ENCODE measurements at places on chromosomes 1 and 21.
A peak's percentile ranks its signal among the peaks of the same experiment; 100 is the strongest.

GRCh38 chr21:37805266-37805665, 111.0 kb downstream of the KCNJ6 start:
- DNase-seq: no peak
- H3K4me3 ChIP-seq: no peak overlapping the region
- no peaks in the 10 kb centered on the region for H3K36me3 ChIP-seq

- no peaks in the 10 kb centered on the region for H3K27me3 ChIP-seq
- DNase-seq: peak; percentile 82
- H3K36me3 ChIP-seq: no peaks in the 10 kb centered on the region
- H3K4me3 ChIP-seq: no peak overlapping the region
- H3K4me1 ChIP-seq: no peaks in the 10 kb centered on the region
Measured at GRCh38 chr1:207925210-207925609, 14.3 kb upstream of the CD34 start.

DNA sequence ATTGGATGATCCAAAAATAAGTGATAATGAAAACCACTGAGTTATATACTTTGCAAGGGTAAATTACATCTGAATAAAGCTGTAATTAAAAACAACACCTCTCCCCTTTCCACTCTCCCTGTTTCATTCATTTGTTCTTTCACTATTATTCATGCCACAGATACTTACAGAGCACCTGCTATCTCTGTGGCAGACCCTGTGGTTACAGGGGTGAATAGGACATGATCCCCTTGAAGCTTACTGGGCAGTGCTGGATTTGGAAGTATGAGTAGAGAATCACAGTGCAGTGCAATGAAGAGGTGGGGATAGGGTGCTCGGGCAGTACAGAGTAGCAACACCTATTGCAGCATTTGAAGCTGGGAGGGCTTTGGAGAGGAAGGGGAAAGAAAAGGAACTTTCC, 21.7 kb downstream of the ARV1 start:
- H3K4me3 ChIP-seq: no peak overlapping the region
- no peaks in the 10 kb centered on the region for H3K4me1 ChIP-seq
- H3K27ac ChIP-seq: no peak overlapping the region
- peaks cover 12% of the 10 kb centered on the region for H3K36me3 ChIP-seq

DNA sequence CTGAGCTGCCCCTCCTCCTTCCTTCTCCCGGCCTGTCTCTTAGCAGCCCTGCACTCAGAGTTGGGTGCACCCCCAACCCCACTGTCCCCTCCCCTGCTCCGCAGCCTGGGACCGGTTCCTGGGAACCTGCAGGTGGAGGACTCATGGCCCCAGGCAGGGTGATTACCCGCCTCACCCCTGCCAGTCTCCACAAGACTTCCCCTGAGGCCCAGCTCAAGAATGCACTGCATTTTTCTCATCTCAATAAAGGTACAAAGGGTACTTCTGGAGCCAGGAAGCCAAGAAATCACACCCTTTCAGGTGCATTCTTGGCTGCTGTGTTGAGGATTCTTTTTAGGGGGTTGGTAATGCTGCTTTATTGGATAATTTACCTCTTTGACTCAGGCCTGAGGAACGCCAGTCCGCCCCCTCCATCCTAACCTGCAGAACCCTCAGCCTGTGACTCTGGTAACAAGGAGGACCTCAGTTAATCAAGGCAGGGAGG, 126.3 kb upstream of the TMPRSS2 start:
- H3K4me1 ChIP-seq: no peaks in the 10 kb centered on the region
- no peak for DNase-seq
- H3K4me3 ChIP-seq: no peak overlapping the region
- no peaks in the 10 kb centered on the region for H3K27me3 ChIP-seq
- H3K36me3 ChIP-seq: no peaks in the 10 kb centered on the region
- peak overlapping the region; percentile 78 for H3K27ac ChIP-seq

GRCh38 chr1:102853136-102853535, 255.2 kb downstream of the COL11A1 start:
- H3K4me1 ChIP-seq: no peaks in the 10 kb centered on the region
- H3K4me3 ChIP-seq: no peak overlapping the region
- H3K27ac ChIP-seq: no peak overlapping the region
- H3K27me3 ChIP-seq: no peaks in the 10 kb centered on the region
- H3K36me3 ChIP-seq: no peaks in the 10 kb centered on the region

- DNase-seq: no peak
- no peaks in the 10 kb centered on the region for H3K27me3 ChIP-seq
- no peak overlapping the region for H3K27ac ChIP-seq
- no peaks in the 10 kb centered on the region for H3K4me1 ChIP-seq
Measured at GRCh38 chr1:198444792-198445191, 95.7 kb downstream of the ATP6V1G3 start.

DNA sequence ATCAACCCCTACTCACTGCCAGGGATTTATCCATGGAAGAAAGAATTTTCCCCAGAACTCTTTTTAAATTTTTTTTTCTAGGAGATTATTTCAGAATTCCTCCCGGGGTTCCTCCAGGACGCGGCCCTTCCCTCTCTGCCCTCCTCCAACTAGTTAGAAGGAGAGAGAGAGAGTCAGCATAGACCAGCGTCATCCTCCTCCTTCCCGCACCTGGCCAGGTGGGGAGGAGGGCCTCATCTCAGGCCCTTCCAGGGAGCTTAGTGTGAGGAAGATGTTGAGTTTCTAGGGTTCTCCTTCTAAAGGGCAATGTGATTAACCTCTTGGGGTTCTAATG, 63.6 kb downstream of the CDK18 start:
- no peaks in the 10 kb centered on the region for H3K4me1 ChIP-seq
- no peak overlapping the region for H3K4me3 ChIP-seq
- H3K27ac ChIP-seq: no peak overlapping the region
- DNase-seq: no peak
- H3K27me3 ChIP-seq: no peaks in the 10 kb centered on the region

GRCh38 chr1:201385299-201385891, 7.9 kb upstream of the TNNT2 start:
- H3K36me3 ChIP-seq: no peaks in the 10 kb centered on the region
- H3K27ac ChIP-seq: no peak overlapping the region
- H3K27me3 ChIP-seq: no peaks in the 10 kb centered on the region
- H3K4me1 ChIP-seq: no peaks in the 10 kb centered on the region

DNA sequence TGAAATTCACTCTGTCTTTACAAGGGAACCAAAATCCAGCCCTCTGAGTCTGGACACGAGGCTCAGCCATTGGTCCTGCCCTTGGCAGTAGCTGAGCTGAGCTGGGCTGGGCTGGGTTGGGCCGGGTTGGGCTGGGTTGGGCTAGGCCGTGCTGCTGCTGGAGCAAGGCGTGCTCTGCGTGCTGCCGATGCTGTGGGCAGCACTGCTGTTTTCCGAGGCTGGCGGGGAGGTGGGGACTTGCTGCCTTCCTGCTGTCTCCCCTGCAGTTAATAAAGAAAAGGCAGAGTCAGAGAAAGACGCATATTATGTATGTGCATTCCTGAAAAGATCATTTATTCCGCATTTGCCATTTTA, 182.9 kb downstream of the CDC7 start:
- H3K36me3 ChIP-seq: no peaks in the 10 kb centered on the region
- H3K4me1 ChIP-seq: no peaks in the 10 kb centered on the region
- no peak overlapping the region for H3K4me3 ChIP-seq
- H3K27me3 ChIP-seq: no peaks in the 10 kb centered on the region

- peaks cover 15% of the 10 kb centered on the region for H3K4me1 ChIP-seq
- H3K4me3 ChIP-seq: no peak overlapping the region
Measured at GRCh38 chr1:205287767-205288559, 33.6 kb downstream of the NUAK2 start.

DNA sequence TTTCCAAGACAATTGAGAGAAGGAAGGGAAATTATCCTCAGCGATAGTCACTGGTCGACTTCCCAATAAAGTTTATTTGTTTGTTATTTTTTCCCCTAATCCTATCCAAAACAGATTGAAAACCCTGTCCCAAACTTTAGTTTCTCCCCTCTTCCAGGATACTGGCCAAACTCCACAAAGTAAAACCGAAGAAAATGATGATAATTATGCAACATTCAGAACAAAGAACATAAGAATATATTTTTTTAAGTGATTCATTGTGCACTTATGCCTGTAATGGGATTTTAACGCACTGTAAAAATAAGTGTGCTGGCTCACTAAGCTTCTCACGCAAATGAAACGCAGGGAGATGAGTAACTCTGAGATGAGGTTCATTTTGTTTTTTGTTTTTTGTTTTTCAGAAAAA, 6.0 kb downstream of the GLIS1 start:
- DNase-seq: no peak

GRCh38 chr1:46490656-46491442, 1.2 kb downstream of the DMBX1 start:
- no peak overlapping the region for H3K27ac ChIP-seq
- no peaks in the 10 kb centered on the region for H3K36me3 ChIP-seq
- H3K4me1 ChIP-seq: peaks cover 12% of the 10 kb centered on the region

- no peaks in the 10 kb centered on the region for H3K36me3 ChIP-seq
- H3K4me3 ChIP-seq: no peak overlapping the region
- no peaks in the 10 kb centered on the region for H3K27me3 ChIP-seq
- DNase-seq: no peak
Measured at GRCh38 chr1:173342736-173343135, 134.4 kb upstream of the PRDX6 start.

DNA sequence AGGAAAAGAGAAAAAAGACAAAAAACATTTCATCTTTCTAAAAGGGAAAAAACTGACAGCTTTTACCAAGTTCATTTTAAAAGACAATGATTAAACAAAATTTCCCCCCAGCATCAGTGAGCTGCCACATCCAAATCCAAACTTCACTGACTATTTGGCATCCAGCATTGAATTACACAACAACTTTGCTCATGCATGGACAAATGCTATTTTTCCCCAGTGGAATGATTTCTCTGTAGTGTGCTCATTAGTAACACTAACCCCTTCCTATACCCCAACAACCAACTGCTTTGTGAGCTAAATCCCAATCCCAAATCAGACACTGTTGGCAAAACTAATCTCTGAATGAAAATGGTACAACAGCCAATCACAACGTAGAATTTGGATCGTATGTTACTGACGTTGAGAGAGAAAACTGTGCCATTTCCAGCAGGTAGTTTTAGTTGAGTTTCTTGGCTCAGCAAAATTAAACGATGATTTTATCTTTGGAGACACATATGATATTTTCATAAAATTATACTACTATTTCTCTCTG, 37.9 kb downstream of the PIK3R3 start:
- no peaks in the 10 kb centered on the region for H3K27me3 ChIP-seq
- no peak overlapping the region for H3K27ac ChIP-seq
- H3K36me3 ChIP-seq: no peaks in the 10 kb centered on the region
- H3K4me1 ChIP-seq: no peaks in the 10 kb centered on the region

GRCh38 chr1:8523666-8524206, 205.8 kb downstream of the SLC45A1 start:
- H3K27me3 ChIP-seq: no peaks in the 10 kb centered on the region
- peak overlapping the region; percentile 49 for H3K27ac ChIP-seq
- no peak overlapping the region for H3K4me3 ChIP-seq
- DNase-seq: no peak

- DNase-seq: no peak
- no peak overlapping the region for H3K27ac ChIP-seq
- peaks cover 6% of the 10 kb centered on the region for H3K36me3 ChIP-seq
- no peaks in the 10 kb centered on the region for H3K4me1 ChIP-seq
- no peaks in the 10 kb centered on the region for H3K27me3 ChIP-seq
- H3K4me3 ChIP-seq: no peak overlapping the region
Measured at GRCh38 chr21:33241846-33242245, 12.1 kb downstream of the IFNAR2 start.

- H3K27me3 ChIP-seq: no peaks in the 10 kb centered on the region
- no peak overlapping the region for H3K4me3 ChIP-seq
- H3K27ac ChIP-seq: no peak overlapping the region
- H3K36me3 ChIP-seq: no peaks in the 10 kb centered on the region
- peaks cover 10% of the 10 kb centered on the region for H3K4me1 ChIP-seq
- DNase-seq: no peak
Measured at GRCh38 chr1:19888112-19888511, 5.9 kb downstream of the OTUD3 start.

GRCh38 chr21:17782051-17782450, 37.1 kb downstream of the C21orf91 start:
- H3K27ac ChIP-seq: no peak overlapping the region
- no peak for DNase-seq
- no peak overlapping the region for H3K4me3 ChIP-seq
- H3K27me3 ChIP-seq: no peaks in the 10 kb centered on the region

DNA sequence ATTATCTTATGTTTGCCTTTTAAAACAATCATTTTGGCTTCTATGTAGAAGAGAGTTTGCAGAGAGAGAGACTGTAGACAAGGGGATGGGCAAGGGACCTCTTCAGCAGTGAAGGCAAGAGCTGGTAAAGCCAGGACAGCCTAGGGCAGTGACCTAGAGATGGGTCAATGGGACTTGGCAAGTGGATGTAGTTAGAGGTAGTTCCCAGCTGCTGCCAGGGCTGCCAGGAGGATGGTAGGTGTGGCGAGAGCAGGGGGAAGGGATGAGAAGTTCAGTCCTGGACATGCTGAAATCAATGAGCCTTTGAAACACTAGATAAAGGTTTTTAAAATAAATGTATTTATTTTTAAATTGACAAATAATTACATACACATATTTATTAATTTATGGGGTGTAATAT, 6.4 kb upstream of the SPRR5 start:
- no peak overlapping the region for H3K27ac ChIP-seq
- DNase-seq: no peak
- H3K36me3 ChIP-seq: no peaks in the 10 kb centered on the region
- no peaks in the 10 kb centered on the region for H3K27me3 ChIP-seq
- H3K4me3 ChIP-seq: no peak overlapping the region
- H3K4me1 ChIP-seq: no peaks in the 10 kb centered on the region

- no peak overlapping the region for H3K4me3 ChIP-seq
- H3K4me1 ChIP-seq: no peaks in the 10 kb centered on the region
- no peaks in the 10 kb centered on the region for H3K36me3 ChIP-seq
- H3K27me3 ChIP-seq: no peaks in the 10 kb centered on the region
- DNase-seq: no peak
- no peak overlapping the region for H3K27ac ChIP-seq
Measured at GRCh38 chr1:89531480-89532139, 7.0 kb downstream of the LRRC8B start.

All from breast epithelium (tissue), 4 donors.